ENCODE measurements at places on chromosomes 7 and 10.

DNA sequence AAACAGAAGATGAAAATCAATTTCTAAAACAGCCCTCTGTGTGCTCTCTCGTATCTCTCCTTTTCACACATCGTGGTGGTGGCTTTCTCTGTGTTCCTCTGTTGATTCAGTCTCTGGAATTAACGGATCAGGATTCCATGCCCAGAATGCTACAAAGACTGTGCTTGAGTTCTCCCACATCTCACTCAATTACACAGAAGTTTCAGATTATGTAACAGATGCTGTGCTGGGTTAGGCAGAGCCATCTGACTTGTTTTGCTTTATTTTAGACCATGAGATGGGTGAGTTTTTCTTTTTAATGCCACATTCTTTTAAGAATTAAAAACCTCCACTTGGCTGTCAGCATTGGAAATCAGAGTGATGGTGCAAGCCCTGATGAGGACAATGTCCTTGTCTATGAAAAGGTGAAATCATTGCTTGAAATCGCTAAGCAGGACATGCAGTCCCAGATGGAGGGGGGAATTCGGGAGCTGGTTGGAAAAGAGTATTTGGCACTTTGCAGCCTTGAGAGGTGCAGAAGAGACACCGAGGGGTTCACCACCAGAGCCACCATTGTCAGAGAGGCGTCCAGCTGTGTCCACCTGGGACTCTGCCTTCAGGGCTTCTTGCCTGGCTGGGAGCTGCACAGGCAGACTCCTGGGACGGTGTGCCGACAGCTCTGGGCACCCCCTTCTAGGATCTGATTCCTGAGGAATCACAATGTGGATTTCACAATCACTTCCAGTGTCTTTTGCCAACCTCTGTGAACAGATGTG, 80.4 kb downstream of the EGFR start:
- DNase-seq = peak; percentile 64

GRCh38 chr7:120442838-120443237, 169.9 kb downstream of the KCND2 start:
- DNase-seq = no peak

DNA sequence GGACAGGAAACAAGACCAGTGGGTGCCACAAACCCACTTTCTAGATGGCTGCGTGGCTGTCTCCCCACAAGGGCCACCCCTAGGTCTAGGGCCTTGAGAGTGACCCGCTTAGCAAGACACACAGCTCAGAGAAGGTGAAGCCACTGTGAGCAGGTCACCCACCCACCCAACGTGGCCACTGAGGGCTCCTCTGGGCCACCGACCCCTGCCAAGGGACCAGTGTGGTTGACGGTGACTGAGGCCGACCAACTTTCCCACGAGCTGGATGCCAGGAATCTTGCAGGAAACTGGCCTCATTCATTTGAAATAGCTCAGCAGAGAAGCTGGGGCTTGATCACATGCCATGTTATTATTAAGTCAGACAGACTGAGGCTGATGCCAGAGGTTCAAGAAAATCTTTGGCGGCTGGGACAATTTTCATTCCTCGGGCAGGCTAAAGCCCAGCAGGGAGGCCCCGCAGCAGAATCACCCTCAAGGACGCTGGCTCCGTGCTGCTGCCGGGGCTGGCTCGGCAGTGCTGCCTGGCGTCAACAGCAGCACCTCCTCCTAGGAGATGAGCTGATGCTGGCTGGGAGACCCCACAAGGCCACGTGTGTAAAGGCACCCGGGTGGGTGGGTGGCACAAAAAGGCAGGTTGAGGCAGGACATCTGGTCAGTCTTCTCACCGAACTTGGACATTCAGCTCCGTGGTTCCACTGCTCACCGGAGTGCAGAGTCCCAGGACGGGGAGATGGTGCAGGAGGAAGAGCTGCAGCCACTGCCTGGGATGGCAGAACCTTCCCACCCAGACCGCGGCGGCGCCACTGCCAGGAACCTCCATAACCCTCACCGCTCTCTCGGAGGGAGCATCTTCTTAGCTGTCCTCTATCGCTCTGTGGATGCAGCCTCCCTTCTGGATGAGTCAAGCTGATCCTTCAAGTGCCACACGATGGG, 57.8 kb downstream of the ZRANB1 start:
- DNase-seq = peak; percentile 85

DNA sequence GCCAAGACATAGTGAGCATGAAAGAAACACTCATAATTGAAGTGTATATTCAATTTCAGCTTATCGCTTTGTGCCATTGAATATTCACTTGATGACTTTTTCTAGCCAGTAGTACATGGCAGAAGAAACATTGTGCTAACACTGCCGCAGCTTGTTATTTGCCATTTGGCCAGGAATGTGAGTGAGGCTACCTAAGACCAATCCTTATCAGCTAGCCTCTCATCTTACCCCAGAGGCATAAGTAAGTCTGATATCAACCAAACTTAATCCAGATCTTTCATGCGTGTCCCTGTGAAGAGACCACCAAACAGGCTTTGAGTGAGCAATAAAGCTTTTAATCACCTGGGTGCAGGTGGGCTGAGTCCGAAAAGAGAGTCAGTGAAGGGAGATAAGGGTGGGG, 586.0 kb upstream of the MBL2 start:
- no peak for DNase-seq

All from fibroblast of pulmonary artery (primary cell).